EL (cell line): ENCODE measurements at places on chromosomes 5 and 9.

DNA sequence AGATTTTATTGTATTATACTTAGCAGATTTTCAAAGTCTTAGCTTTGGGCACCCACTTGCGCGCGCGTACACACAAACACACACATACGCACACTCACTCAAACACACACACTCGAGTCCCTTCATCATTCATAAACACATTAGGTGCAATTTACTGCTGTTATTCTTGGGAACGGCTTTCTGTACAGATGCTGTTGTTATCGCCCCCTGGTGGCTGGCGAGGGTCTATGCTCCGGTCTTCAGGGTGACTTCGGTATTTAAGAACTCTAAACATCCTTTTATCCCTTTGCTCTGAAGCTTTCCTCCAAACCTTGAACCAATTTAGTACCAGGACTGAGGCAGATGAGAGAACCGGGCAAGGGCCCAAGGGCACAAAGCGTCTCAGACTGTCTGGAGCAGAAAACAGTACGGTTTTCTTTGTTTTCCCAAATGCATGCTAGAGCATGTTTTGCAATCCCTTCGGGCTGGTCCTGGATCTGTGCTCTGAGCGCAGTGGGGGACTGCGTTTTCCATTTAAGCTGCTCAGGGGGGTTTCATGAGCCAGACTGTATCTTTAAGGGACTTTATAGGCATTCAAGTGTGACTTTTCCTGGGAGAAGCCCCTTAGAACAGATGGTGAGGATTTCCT, 1.7 kb upstream of the SLIT3 start:
- DNase-seq: peak; percentile 77

DNA sequence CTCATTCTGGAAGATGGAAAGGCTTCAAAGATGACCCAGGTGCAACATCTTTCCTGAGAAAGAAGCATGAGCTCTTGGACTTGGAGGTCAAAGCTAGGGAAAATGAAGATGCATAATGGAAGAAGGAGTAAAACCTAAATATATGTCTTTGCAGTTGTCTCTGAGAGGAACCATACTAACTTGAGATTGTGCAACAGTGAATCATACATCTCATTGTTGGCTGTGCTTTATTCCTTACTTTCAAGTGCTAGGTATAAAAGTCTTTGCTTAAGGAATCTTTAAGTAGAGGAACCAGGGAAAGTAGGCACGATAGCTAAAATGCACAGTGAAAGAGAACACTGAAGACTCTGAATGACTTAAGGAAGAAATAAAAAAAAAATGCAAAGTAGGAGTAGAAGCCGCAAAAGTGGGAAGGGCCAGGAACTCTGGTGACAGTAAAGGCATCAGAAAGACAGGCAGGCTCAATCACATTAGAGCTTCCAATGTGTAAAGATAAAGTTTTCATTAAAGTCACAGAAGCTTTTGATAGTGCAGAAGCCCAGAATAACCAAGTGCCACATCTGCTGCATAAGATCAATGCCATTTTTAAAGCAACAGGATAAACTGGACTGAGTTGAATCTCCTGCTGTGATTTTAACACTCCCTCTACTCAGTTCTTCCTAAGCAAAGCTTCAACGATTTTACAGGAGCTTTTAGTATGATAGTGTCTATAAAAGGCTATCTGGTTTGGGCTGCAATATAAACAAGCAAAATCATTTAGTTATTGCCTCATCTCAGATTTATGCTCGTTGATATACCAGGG, 432.3 kb upstream of the EDIL3 start:
- DNase-seq: no peak

DNA sequence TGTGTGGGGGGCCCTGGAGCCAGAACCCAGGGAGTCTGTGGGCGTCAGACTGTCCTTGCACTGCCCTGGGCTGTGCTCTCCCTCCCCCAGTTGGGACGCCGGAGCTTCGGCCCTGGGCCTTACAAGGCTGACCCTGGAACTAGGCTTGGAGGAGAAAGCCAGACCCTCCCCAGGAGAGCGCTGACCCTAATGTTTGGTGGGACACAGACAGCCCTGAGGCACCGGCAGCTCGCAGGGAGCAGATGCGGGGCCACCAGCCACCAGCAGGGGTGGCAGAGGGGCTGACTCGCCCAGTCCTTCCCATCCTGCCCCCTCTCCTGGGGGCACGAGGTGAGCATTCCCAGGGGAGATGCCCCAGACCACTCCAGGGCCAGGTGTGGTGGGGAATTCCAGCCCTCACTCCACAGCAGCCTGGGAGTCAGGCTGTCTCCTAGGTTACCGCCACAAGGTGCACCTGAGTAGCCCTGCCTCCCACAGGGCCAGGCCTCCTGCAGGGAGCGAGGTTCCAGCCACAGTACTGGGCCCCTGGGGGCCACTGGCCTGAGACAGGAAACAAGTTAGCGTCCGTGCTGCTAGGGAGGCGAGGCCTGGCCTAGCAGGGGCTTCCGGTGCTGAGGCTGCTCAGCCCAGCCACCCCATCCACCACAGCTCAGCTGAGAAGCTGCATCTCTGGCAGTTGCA, 134.6 kb downstream of the OLFM1 start:
- DNase-seq: no peak

- no peak for DNase-seq
Measured at GRCh38 chr9:93130861-93131481, 3.1 kb downstream of the NINJ1 start.

DNA sequence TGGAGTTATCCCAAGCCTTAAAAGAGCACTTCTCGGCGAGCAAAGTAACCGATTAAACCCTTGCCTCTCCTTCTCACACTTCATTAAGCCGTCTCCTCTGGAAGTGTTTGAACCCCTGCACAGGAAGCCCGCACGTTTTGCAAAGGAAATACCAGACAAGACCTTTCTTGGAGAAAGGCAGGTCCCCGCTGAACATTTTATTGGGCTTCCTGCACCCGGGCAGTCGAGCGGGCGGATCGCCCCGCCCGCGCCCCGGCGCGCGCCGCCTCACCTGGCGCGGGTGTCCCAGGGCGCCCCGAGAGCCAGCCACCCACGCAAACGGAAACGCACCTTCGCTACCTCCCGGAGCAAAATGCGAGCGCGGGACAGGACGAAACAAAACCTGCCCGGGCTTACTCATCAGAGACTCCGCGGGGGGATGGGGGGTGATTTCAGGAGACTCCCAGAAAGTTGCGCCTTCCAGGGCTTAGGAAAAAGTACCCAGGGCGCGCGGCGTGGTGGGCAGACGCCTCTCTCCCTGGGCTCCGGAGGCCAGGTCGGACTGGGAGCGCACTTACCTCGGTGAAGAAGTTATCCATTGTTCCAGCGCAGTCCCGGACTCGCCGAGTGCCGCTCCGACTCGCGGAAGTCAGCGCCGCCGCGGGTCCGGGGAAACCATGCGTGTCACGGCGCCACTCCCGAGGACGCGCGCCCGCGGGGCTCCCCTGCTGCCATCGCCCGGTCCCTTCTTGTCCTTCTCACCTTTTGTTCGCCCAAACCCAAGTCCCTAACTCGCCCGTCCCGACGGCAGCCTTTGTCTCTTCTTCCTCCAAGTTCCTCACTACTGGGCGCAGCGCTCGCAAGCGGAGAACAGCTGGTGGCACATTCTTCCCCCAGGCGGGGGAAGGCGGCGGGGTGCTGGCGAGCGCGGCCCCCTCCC, 598 bp downstream of the MYO10 start:
- DNase-seq: peak; percentile 52

- no peak for DNase-seq
Measured at GRCh38 chr9:107566611-107567061, 77.1 kb upstream of the KLF4 start.

DNA sequence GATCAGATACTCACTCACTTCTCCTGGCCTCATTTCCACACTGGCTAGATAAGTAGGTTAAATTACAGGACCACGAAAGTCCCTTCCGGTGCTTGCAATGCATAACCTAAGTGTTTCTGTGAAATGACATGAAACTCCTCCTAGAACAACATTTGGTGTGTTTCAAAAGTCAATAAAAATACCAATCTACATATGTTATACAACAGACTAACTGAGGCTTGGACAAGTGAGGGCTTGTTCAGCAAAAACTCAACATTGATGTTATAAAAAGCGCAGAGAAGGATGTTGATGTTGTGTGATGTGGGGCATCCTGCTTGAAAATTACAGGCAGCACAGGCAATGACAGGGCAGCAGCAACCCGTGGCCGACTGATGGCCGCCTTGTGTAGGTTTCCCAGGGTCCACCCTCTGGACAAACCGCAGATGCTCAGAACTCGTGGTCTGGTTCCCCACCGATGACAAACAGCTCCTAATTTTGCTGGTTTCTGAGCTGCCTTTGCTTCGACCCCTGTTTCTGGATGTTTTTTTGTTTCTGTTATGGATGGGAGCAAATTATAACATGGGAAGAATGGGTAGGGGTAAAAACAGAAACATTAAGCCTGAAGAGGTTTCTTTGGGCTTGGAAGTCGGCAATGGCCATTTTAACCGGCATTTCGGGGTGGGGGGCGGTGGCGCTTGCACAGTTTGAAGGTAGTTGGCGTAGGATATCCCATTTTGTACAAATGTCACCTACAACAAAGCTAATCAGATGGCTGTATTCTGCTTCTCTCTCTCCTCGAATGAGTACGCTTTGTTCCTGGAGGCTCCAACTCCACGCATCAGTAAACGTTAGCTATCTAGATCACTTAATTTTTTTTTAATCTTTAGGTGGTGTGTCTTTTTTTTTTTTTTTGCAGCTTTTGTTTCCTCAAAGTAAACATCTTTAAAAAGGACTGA, 116.1 kb downstream of the PDZD2 start:
- DNase-seq: no peak

GRCh38 chr5:122154491-122154890, 25.1 kb downstream of the ZNF474 start:
- no peak for DNase-seq

DNA sequence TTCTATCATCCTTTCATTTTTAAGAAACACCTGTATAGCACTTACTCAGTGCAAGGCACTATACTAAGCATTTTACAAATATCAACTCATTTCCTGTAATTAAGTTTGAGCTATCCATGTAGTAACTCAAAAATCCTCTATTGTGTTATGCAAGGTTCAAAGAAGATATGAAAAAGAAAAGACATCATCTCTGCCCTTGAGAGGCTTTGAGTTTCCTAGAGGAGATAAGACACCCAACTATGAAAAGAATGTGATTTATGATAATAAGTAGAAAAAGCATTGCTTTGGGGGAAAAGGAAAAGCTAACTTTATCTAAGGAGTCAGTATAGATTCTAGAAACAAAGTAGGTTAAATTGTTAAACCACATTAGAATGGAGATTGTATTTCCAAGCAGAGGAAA, 14.2 kb upstream of the ZNF608 start:
- no peak for DNase-seq

- no peak for DNase-seq
Measured at GRCh38 chr5:135481387-135481786, 29.2 kb upstream of the TIFAB start.

DNA sequence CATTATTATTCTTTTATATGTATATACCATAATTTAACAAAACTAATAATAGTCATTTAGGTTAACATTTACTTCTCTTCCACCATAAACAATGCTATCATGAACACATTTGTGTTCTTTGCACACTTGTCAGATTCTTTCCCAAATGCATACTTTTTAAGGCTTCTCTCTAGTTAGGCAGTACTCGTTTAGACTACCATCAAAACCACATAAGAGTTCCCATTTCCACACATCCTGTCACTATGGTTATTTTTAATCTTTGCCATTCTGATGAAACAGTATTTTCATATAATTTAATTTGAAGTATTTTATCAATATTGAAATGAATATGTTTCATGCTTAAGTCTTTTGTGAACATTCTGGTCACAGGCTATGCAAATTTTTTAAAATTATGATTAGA, 15.1 kb downstream of the DROSHA start:
- no peak for DNase-seq

GRCh38 chr9:89721176-89721700, 116.4 kb downstream of the GADD45G start:
- no peak for DNase-seq

DNA sequence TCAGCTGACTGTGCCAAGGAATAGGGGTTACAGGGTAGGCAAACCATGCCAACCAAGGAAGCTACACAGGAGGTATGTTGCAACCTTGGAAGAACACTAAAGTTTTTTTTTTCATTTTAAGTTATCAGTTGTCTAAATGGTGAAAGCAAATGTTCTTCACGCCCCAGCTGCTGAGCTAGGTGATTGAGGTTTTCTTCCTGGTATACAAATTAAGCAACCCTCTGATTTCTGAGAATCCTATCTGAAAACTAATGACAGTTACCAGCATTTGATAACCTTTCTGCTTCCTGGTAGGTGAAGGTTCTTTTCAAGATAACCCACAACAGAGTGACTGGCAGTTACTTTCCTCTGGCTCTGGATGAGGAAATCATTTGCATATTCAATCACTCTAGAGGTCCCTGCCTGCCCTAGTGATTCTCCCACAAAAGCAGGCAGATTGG, 194.9 kb downstream of the ATP10B start:
- DNase-seq: no peak

- DNase-seq: no peak
Measured at GRCh38 chr5:82358457-82358856, 80.3 kb upstream of the RPS23 start.

- DNase-seq: peak; percentile 38
Measured at GRCh38 chr9:92763721-92764380, 782 bp downstream of the BICD2 start.

GRCh38 chr9:108138516-108138915, 648.9 kb upstream of the KLF4 start:
- DNase-seq: no peak

DNA sequence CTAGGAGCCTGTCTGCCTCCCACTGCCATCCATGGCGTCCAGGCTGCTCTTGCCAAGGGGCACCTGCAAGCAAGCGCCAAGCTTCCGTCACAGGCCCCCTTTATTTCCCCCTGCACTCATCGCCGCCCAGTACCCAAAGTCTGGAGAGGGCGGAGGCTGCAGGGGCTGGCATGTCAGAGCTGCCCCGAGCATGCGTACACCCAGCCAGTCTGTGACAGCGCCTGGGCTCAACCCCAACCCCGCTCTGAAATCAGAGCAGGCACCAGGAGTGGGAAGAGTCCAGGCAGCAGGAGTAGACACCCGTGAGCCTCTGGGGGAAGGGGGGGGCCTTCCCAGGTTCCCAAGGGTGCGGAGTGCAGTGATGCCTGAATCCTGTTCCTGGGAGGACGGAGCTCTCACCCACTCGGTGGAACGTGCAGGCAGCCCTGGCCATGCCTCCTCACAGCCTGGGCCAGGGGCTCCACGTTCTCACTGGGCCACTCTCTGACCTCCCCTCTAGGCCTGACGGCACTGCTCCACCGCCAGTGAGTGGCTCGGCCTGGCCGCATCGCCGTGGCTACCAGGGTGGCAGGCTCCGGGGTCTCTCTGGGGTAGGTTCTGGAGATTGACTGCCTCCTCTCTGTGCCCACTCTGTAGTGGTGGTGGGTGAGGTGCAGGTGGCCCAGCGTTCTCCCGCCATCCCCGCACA, 469.0 kb downstream of the CDH9 start:
- no peak for DNase-seq

GRCh38 chr9:130639124-130639765, 25.1 kb upstream of the PRDM12 start:
- DNase-seq: no peak

- DNase-seq: no peak
Measured at GRCh38 chr9:126752376-126752775, 52.5 kb upstream of the ZBTB43 start.

- DNase-seq: no peak
Measured at GRCh38 chr9:123248630-123249029, 19.8 kb downstream of the STRBP start.

GRCh38 chr5:474840-475661, 32.1 kb downstream of the EXOC3 start:
- DNase-seq: peak; percentile 19

GRCh38 chr9:114827641-114828302, 21.9 kb upstream of the TNFSF15 start:
- no peak for DNase-seq
